D341Med (cell line): ENCODE measurements at places on chromosomes 11 and 22.
A peak's percentile ranks its signal among the peaks of the same experiment; 100 is the strongest.

DNA sequence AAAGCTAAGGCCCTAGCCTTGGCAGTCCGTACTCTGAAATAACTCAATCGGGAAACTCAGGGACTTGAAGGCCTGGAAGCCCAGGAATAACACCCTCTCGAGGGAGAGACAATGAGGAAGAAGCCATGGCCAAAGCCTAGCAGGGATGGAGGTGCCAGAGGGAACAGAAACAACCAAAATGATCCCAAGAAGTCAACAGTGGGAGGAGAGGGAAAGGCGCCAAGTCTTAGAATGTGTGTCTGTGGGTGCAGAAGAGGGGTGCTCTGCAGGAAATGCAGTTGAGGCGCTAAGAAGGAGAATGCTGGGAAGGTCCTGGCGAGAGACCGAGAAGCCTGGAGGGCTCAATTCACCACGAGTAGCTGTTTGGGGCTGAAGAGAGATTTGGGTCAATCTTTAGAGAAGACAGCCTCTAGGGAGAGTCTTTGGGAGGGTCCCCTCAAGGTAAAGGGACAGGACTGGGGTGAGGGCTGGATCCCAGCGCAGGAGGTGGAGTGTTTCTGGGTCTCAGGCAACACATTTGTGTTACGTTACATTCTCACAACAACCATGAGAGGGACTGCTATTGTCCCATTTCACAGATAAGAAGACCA is 760 bp upstream of the MAPK8IP1 start:
- DNase-seq: no peak

GRCh38 chr22:27990879-27991278 is 71.8 kb upstream of the PITPNB start:
- peak; percentile 63 for DNase-seq

DNA sequence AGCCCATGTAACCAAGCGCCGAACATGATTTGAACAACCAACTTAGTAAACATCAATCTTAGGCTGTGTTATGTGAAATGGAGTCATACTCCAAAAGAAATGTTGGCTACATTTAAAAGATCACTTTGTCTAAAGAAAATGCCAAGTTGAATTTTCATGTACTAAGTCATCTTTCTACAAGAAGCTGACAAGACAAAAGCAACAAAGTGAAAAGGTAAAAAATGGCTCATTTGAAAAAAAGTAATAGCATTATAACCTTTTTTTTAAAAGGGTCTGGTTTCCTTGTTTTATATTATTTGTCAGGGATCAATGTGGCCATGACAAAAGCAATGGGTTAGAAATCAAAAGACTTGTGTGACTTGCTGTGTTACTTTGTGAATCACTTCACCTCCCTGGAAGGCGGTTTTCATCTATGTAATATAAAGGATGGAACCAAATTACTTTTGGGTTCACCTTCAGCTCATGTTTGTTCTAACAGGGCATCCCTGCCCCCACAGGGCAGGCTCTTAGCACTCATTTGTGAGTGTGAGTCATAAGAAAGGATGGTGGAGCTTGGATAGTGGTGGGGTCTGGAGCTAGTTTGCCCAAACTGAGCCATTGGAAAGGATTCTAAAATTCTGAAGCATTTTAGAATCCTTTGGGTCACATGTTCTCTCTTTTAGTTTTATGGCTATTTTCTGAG is 131.9 kb upstream of the MTMR2 start:
- DNase-seq: no peak

GRCh38 chr11:65896034-65896999 is 3.9 kb downstream of the FOSL1 start:
- no peak for DNase-seq

- peak; percentile 85 for DNase-seq
These were observed 6.8 kb downstream of the NAA40 start for GRCh38 chr11:63945477-63946163.

DNA sequence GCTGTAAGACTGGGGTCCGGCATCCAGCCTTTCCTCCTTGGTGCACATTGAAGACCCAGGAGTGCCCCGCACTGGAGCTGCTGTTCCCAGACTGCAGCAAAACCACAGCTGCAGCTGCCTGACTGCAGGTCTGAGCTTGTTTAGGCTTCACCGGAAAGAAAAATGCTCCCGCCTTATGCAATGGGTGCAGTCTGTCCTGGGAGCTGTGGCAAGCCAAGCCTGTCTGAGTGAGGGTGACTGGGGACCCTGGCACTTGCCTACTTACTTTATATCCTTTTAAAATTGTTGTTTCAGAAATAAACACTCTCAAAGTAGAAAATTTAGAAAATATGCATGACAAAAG is 23.3 kb upstream of the CD44 start:
- peak; percentile 29 for DNase-seq
